ENCODE measurements at places on chromosomes 3 and 15.

- DNase-seq = no peak
These were observed 42.0 kb downstream of the PROS1 start for GRCh38 chr3:93931597-93932229.

- no peak for DNase-seq
These were observed 32.2 kb upstream of the FAH start for GRCh38 chr15:80120636-80121035.

DNA sequence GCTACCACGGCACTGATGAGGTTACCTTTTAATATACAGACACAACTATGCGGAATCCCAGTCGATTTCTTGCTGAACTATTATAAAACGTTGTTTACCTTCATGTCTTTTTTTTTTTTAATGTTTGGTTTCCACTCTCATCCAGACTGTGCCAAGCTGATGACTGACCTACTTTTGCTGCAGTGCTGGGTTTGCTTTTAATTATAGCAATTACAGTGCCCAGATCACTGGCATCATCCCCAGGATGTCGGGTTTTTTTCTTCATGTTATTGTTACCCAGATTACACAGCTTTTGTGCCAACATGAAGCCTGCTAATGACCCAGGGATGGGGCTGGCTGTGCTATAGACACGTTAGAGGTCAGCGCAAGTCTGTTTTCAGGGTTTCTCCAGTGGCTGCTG lies 294.0 kb upstream of the ATP10A start:
- no peak for DNase-seq

DNA sequence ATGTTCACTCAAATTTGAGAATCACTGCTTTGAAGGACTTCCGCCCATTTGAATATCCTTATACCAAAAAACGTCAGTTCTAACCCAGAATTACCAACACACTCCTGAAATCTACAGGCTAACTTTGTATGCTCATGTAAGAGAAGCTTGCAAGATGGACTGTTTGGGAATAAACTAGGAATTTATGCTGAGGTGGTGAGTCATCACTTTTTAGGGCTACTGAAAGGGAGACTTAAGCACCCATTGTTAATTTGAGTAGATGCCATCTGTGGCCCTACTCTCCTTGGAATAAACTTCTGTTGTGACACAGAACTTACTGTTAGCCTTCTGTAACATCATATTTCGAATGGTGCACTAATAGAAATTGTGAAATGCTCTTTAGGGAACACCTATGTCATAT lies 74.6 kb downstream of the FGF12 start:
- no peak for DNase-seq

- no peak for DNase-seq
These were observed 224.3 kb upstream of the P2RY1 start for GRCh38 chr3:152610622-152611021.

DNA sequence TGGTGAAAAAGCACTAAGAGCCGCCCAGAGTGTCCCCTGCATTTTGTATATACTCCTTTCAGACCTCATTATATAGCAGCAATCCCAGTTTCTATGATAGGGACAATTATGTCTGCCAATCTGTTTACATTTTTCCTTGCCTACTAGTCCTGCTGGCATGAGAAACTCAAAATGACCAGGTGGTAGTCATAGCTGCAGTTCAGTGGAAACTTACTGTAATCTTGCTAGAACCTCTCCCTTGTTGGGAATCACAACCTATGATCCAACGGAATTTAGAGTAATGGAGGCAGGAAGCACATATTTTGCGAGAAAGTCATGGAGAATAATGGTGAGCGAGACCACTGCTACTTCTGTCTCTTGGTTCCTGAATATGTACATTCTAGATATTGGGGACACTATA lies 28.6 kb upstream of the MINAR1 start:
- no peak for DNase-seq

DNA sequence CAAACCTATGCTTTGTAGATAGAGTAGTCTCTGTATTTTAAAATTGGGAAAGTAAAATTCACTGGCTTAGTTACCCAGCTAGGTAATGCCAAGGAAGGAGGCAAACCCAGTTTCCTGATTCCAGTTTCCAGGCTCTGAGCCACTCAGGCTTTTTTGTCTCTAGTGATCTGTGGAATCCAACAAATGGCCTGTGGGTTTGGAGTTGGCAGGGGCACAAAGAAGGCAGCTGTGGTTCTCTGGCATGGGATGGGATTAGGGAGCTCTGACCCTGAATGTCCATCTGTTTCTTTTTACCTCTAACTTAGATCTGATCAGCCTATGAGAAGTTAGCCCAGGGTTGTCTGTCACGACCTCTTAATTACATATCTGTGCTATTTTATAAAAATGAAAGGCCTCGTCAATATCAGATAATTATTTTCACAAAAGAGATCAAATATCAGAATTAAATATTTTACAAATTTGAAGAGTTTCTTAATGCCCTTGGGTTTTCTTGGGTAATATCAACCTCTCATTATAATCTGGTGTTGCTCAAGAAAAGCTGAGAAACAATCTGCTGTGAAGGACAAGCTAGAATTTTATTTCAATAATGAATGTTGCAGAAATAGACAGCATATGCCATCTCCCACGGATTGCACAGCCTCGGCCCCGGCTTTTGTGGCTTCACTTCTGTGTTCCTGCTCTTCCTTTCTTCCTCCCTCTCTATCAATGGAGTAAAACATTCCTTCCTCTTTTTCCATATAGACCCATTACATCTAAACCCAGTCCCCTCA lies 63.7 kb upstream of the DAZL start:
- DNase-seq = no peak

- no peak for DNase-seq
These were observed 216.1 kb downstream of the THRB start for GRCh38 chr3:24278543-24278942.
